ENCODE measurements at places on chromosomes 6 and 20.

DNA sequence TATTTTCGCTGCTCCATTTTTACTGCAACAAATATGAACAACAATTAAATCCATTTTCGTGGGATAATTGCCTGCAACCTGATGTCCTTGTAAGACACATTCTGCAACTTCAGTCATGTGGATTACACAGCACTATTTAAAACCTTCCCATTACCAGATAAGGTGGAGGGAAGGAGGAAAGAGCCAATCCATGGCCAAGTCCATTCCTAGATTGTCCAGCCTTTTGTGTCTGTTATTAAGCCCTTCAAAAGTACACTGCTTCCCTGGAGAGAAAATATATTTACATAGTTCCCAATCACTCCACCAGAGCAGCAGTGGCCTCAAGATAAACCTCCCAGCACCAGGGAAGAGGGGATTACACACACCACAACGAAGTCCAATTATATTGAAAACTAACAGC is 347.9 kb downstream of the CDH26 start:
- no peak for DNase-seq

DNA sequence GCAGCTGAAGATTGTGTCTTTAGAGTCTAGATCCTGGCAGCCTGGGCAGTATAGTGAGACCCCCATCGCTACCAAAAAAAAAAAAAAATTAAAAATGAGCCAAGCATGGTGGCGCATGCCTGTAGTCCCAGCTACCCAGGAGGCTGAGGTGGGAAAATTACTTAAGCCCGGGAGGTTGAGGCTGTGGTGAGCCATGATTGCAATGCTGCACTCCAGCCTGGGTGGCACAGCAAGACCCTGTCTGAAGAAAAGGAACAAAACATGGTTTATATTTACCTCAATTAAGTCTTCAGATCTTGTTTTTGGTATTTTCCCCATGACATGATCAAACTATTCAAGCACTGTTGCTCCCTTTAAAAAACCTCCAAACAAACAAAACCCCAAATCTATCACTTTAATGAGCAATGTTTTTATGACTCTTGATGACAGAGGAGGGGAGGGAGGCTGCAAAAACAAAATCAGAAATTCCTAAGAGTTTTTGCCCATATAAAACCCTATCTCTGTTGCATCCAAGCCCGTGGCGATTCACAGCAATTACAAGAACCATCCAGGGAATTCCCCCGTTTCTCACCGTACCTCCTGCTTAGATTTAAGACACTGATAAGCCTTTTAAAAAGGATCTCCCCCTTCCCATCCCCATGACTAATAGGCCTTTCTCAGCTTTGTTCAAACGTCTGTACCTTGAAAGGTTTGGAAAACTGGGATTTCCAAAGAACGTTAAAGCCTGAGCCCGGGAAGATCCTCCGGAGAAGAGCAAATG is 259.9 kb downstream of the BMP7 start:
- DNase-seq: no peak

GRCh38 chr6:144879436-144879835 is 594.3 kb downstream of the UTRN start:
- no peak for DNase-seq

DNA sequence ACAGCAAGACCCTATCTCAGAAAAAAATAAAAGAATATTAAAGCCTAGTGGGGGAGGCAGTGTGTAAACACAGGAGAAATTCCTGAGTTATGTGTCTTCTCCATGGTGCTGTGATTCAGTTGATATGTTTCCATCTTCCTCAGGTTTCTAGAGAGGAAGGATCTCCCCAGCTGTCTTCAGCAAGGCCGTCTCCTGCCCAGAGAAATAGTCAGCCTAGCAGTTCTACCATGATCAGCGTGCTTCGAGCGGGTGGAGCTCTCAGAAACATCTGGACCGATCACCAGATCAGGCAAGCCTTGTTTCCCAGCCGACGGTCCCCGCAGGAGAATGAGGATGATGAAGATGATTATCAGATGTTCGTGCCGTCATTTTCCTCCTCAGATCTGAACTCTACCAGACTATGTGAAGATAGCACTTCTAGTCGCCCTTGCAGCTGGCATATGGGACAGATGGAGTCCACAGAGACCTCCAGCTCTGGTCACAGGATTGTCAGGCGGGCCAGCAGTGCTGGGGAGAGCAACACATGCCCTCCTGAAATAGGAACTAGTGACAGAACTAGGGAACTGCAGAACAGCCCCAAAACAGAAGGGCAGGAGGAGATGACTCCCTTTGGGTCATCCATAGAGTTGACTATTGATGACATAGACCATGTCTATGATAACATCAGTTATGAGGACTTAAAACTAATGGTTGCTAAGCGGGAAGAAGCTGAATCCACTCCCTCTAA is 34.9 kb upstream of the MTHFD1L start:
- DNase-seq: no peak

DNA sequence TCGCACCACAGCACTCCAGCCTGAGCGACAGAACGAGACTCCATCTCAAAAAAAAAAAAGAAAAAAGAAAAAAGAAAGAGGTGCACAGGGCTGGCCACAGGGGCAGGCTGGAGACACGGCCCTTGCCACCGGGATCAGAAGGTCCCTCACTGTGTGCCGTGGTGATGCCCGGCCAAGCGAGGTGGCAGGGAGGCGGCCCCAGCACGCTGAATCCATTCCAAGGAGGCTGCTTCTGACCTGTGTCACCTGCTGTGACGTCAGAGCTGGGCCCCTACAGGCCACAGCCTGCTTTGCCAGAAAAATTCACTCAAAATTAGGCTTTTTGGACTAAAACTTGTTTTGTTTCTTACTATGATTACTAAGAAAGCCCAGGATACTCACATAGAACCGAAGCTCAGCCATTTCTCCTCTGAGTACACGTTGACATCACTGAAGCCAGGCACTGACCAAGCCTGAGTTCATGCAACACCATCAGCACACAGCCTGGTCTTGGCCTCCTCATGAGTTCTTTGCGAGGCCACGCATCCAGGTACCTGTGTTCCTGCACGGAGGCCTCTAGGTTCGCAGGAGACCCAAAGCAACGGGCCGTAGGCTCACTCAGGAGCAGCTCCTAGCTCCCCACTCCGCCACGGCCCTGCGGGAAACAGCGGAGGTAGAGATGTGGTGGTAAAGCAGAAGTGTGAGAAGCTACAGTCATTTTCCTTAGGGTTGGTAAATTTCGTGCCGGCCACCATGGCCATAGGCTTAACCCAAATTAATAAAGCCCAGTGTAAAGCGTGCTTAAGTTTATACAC is 67.8 kb downstream of the THBS2 start:
- no peak for DNase-seq
